Activated CD4-positive, alpha-beta T cell treated with anti-CD3 and anti-CD28 coated beads for 24 hours (primary cell): ENCODE measurements at places on chromosomes 2 and 18.

DNA sequence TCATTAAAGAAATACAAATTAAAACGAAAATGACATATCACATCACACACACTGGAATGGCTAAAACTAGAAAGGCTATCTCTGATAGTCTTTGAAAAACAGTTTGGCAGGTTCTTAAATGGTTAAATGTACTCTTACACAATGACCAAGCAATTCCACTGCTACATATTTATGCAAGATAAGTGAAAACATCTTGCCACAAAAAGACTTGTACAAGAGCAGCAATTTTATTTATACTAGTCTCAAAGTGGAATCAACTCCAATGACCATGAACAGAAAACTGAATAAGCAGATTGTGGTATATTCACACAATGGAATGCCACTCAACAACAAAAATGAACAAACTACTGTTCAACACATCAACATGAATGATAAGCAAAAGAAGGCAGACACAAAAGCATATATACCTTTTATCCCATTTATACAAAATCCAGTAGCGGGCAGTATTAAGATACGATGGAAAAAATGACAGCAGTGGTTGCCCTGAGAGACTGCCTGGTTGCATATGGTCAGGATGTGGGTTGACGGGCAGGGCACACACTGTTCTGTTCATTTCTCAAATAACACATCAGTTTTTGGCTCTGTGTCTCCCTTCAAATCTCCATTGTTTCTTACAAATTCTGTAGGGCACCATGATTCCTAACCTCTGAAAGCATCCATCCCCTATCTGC lies 25.4 kb downstream of the SP100 start:
- no peak for DNase-seq

- no peak for DNase-seq
Measured at GRCh38 chr18:7116001-7116730, 1.4 kb downstream of the LAMA1 start.

GRCh38 chr2:127508023-127508630 lies 18.2 kb downstream of the IWS1 start:
- no peak for DNase-seq

DNA sequence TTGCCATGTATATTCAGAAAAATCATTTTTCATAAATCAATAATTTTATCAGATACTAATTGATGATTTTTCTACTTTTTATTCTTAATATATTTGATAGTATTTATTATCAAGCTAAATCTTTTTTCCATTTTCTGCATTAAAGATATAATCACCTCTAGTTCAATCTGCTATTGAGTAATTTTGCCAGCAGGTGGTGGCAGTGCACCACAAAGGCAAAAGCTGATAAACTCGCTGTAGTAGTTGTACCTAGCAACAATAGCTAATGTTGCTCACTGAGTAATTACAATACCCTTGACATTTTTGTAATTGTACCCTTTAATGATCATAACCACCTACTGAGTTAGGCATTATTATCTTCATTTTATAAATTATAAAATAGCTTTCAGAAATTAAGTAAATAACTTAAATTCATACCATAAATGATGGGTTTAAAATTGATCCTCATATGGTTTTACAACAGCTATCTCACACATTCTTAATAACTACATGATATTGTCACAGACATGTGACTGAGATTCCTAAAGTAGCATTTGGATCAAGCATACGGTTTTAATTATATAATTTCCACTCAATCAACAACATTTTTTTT lies 52.0 kb upstream of the CALCRL start:
- peak; percentile 26 for DNase-seq
